Bronchial epithelial cell (primary cell): ENCODE measurements at places on chromosomes 6 and 20.

- no peak for DNase-seq
Observed at GRCh38 chr20:40691566-40692239, 2.7 kb upstream of the MAFB start.

GRCh38 chr20:54133434-54134427 lies 40.1 kb downstream of the CYP24A1 start:
- peak; percentile 73 for DNase-seq

DNA sequence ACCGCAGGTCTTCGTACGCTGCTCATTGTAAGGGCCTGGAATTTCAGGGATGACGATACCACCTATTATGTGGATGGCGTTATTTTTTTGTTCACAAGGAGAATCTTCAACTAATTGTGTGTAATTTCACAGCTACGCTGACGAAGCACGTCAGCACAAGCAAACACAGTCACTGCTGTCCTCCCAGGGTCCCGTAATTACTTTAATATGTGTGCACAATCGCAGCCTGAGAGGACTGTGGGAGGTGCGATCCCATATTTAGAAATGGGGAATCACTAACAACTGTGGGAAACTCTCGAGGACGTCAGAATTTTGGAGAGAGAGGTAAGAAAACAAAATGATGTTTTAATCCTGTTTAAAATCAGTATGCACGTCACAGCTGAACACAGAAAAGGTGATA lies 40.2 kb upstream of the DACT2 start:
- no peak for DNase-seq

DNA sequence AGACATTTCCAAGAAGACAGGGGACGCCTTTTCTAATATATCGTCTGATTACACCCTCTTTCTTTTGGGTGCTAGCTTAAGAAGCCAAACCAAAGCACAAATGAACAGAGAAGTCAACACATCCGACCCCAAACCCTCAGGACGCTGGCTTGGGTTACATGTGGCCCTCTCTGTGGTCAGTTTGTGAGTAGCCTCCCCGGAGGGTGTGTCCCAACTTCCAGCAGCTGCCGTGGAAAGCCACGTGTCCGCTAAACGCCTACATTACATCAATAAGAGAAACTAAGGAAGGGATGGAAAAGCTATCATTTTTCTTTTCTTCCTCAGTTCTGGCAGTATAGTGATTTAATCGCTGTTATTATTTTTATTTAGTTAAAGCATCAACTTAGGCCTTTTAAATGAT lies 487 bp upstream of the BMP6 start:
- no peak for DNase-seq

- DNase-seq = peak; percentile 37
Observed at GRCh38 chr6:90459225-90459758, 127.6 kb downstream of the MAP3K7 start.

DNA sequence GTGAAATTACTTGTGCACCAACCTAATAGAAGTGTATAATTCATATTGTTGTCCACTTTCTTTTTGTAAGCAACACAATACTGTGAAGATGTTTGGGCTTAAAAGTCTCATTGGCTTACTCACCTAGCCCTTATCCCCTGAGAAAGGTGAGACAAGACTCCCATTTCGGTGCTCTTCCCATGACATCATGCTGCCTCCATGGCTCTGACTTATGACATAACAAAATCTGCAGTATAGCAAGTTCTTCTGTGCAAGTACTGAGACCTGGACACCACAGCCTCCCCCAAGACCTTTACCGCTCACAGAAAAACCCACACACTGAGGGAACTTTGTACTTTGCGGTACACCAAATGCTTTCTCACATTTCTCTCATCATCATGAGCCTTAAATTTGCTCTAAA lies 50.5 kb downstream of the HAO1 start:
- DNase-seq = no peak

DNA sequence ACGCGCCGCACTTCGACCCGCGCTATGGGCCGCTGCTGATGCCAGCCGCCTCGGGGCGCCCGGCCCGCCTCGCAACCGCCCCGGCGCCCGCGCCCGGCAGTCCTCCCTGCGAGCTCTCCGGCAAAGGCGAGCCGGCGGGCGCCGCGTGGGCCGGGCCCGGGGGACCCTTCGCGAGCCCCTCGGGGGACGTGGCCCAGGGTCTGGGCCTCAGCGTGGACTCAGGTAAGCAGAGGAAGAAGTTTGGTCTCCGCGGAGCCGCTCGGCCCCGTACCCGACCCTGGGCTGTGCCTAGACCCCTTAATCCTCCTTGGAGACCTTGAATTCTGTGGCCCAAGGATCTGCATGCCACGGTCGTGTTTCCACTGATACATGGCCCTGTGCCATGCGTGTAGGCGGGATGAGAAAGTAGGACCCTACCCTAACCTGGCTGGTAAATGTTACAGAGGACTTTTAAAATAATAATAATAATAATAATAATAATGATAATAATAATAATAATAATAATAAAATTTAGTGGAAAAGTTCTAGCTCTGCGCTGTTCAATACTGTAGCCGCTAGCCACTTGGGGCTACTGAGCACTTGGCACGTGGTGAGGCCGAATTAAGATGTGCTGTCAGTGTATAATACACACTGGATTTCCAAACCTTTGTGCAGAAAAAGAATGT lies 5.6 kb downstream of the VGLL2 start:
- DNase-seq = no peak
